ENCODE measurements at places on chromosomes 1 and 21. TPM values are rescaled to one million over a fixed set of nuclear protein-coding genes. Genes with fewer than 3 reads are reported as not detected.

DNA sequence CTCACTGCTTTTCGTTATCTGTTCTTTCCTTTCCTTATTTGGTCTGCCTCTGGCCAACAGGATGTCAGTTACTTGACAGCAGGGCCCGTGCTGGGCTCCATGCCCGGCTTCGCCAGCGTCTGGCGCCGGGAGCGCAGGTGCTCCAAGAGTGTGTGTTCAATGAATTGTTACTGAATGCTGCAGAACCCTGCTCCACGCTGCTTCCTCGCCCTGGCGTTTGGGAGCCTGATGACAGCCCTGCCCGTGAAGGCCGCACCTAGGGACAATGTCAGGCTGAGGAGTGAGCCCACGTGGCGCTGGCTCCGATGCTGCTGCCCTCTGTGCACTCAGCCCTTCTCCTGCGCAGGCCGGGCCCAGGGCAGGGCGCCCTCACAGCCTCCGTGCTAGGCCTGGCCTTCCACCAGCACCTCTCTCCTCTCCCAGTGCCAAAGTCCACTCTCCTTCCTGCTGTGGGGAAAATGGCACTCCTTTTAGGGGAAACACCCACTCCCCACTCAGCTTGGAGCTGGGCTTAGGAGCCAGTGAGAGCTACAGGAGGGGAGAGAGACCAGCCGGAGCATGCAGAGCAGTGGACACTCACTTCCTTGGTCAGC, 51.4 kb downstream of the ACBD3 start:
- no peak overlapping the region for H3K4me3 ChIP-seq
- H3K4me1 ChIP-seq = peaks cover 42% of the 10 kb centered on the region
- no peak overlapping the region for H3K27ac ChIP-seq
- H3K36me3 ChIP-seq = no peaks in the 10 kb centered on the region

GRCh38 chr1:9536301-9536700, 3.0 kb upstream of the SLC25A33 start:
- H3K36me3 ChIP-seq = no peaks in the 10 kb centered on the region
- H3K4me1 ChIP-seq = peaks cover 30% of the 10 kb centered on the region
- no peaks in the 10 kb centered on the region for H3K27me3 ChIP-seq
- no peak overlapping the region for H3K4me3 ChIP-seq
- no peak for DNase-seq
- no peak overlapping the region for H3K27ac ChIP-seq

DNA sequence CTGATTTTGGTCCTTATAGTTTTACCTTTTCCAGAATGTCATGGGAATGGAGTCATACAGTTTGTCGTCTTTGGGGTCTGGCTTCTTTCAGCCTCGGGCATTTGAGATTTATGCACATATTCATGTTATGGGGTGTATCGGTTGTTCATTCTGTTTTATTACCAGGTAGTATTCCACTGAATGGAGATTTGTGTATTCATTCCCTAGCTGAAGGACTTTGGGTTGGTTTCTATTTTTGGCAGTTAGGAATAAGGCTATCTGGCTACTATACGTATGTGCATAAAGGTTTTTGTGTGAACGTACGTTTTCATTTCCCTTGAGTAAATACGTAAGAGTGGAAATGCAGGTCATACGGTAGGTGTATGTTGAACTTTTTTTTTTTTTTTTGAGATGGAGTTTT, 65.1 kb downstream of the ACTL8 start:
- H3K36me3 ChIP-seq = no peaks in the 10 kb centered on the region
- H3K4me3 ChIP-seq = no peak overlapping the region

The GABPB2 gene
- total RNA-seq = 16.2 TPM

The GRIK3 gene
- 0.18 TPM for total RNA-seq

The C1orf115 gene
- 24.5 TPM for total RNA-seq

All from suprapubic skin (tissue), 4 donors.